Nephron progenitor cell (in vitro differentiated cells): ENCODE measurements at places on chromosomes 12 and 14.

GRCh38 chr12:74235342-74235741, 302.3 kb upstream of the ATXN7L3B start:
- no peak for DNase-seq
- H3K27ac ChIP-seq: no peak overlapping the region
- H3K36me3 ChIP-seq: no peaks in the 10 kb centered on the region
- H3K27me3 ChIP-seq: peaks cover 3% of the 10 kb centered on the region
- no peaks in the 10 kb centered on the region for H3K4me1 ChIP-seq
- H3K4me3 ChIP-seq: no peak overlapping the region

GRCh38 chr14:78448164-78449094, 278.3 kb downstream of the NRXN3 start:
- no peaks in the 10 kb centered on the region for H3K36me3 ChIP-seq
- no peak overlapping the region for H3K27ac ChIP-seq

DNA sequence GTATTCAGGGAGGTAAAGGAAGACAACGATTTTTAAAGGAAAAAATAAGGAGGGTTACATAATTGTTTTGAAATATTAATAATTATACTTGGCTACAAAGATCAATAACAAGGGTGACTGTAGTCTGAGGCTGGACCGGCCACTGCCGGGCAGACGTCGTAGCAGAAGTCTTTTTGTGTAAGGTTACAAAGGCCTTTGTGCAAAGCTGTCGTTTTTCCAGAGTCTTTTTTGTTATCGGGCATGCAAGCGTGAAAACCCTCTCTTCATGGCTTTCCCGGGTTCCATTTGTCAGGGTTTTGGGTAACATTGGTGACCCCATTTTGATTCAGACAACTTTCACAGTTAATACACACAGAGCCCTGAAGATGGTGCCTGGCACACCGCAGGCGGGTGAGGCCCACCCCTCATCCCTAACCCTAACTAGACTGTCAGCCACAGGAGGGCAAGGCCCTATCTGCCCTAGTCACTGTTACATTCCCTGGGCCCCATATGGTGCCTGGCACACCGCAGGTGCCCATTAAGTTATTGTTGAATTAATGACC, 31.3 kb downstream of the RILPL1 start:
- DNase-seq: no peak
- H3K36me3 ChIP-seq: peaks cover 72% of the 10 kb centered on the region
- no peaks in the 10 kb centered on the region for H3K27me3 ChIP-seq
- H3K4me1 ChIP-seq: no peaks in the 10 kb centered on the region

DNA sequence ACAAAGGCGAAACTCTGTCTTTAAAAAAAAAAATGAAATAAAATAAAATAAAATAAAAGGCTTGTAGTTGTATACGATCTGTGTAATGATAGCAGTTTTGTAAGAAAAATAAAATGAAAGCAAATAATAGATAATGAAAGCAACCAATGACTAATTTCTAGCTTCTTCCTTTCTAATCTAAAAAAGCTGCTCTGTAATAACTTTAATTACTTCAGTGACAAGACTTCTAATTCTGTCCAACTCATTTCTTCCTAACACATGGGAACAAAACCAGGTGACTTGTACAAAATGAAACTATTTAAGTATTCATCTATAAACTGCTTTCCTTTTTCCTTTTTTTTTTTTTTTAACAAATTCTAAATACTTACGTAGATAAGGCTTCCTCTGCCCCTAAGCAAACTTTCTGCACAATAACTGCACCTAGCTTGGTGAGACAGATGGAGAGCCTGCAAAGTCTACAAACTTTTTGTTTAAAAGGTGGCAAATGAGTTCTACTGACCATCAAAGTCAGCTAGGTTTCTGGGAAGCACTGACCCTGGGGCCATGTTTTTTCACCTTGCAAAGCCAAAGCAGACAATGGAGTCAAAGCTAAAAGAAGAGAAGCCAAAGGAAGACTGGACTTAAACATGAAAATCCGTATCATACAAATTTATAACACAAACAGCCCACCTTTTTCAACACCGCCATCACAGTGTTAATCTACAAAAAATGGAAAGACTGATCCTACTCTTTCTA, 28.2 kb downstream of the DENND5B start:
- H3K27ac ChIP-seq: peak overlapping the region; percentile 33
- no peak for DNase-seq
- no peaks in the 10 kb centered on the region for H3K27me3 ChIP-seq
- H3K4me1 ChIP-seq: peaks cover under 1% of the 10 kb centered on the region
- no peak overlapping the region for H3K4me3 ChIP-seq

- no peaks in the 10 kb centered on the region for H3K27me3 ChIP-seq
- H3K27ac ChIP-seq: no peak overlapping the region
- H3K36me3 ChIP-seq: peaks cover 6% of the 10 kb centered on the region
- no peak overlapping the region for H3K4me3 ChIP-seq
- no peaks in the 10 kb centered on the region for H3K4me1 ChIP-seq
Measured at GRCh38 chr14:47257013-47257412, 418.4 kb downstream of the MDGA2 start.

- H3K36me3 ChIP-seq: peaks cover 33% of the 10 kb centered on the region
- DNase-seq: no peak
Measured at GRCh38 chr12:62873116-62873825, 61.7 kb downstream of the PPM1H start.

DNA sequence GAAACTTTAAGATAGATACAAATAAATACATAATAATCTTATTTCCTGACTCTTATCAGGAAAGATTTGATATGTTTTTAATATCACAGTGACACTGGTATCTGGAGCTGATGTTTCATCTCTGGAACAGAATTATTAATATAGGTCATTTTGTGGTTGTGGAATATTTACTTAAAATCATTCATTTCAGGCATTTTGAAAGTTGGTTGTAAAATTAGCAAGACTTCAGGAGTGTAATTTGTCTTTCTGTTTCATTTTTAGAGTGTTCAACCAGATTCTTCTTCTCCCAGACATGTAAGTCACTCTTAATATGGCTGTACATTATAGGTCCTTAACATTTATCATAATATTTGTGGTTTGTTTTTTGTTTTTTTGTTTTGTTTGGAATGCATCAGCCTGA, 115.7 kb downstream of the PCNX1 start:
- H3K4me3 ChIP-seq: no peak overlapping the region
- no peak overlapping the region for H3K27ac ChIP-seq
- DNase-seq: no peak
- H3K4me1 ChIP-seq: no peaks in the 10 kb centered on the region
- no peaks in the 10 kb centered on the region for H3K27me3 ChIP-seq
- peaks cover 56% of the 10 kb centered on the region for H3K36me3 ChIP-seq

DNA sequence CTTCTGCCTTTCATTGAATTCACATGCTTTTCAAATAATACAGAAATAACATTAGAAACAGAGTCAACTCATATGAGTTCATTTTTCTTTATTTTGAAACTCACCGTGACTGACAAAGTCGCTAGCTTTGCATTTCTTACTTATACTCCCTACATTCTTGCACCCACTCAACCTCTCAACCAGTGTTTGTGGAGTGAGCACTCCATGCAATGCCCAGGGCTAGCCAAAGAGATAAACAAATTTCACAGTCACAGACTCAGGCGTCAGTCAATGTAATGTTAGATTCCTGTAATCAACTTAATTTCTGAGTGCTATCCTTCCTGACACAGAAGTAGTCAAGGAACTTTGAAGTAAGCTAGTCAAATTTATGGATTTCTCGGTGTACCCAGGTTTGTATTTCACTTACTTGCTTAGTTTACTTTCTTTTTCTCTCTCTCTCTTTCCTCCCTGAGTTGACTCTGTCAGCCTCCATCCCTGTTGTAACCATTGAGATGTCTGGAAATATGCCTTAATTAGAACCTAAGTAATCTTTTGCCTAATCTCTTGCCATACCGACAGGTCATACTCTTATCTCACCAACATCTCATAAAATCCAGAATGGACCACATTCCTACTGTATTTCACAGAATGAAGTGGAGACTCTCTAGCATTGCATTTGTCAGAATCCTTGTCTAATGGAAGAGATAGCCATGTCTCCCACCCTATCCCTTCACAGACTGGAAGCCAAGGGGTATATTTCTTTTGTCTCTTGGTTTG, 413.0 kb downstream of the AEBP2 start:
- no peak for DNase-seq
- peak overlapping the region; percentile 26 for H3K27ac ChIP-seq
- H3K4me3 ChIP-seq: no peak overlapping the region

DNA sequence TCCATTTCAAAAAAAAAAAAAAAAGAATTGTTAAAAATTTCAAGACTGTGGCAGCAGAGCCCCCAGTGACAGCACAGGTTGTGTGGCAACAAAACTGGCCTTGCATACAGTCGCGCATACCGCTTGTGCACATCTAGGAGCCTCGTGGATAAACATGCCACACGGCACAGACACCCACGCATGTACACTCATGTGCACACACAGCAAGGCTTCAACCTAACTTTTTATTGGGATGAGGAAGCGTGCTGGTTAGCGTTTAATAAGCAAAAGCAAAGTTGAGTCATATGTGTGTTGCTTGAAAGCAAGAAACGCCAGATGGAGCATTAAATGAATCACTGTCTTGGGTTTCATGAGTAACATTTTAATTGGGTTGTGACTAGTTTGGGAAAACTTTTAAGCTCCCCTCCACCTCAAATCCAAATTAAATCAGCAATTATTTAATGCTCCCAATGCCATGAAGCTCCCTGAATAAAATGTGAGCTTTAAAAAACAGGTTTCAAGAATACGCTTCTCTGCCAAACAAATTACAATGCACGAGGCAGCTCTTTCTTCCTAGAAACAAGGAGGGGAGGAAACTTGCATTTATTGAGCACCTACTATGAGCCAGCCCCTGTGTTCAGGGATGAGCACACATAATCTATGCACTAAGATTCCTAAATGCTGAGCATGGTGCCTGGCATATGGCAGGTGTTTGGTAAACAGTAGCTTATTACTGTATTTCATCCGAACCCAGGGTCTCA, 35.7 kb upstream of the EML1 start:
- no peaks in the 10 kb centered on the region for H3K36me3 ChIP-seq
- peaks cover 49% of the 10 kb centered on the region for H3K4me1 ChIP-seq
- no peak overlapping the region for H3K27ac ChIP-seq
- H3K4me3 ChIP-seq: no peak overlapping the region
- DNase-seq: no peak
- peaks cover 12% of the 10 kb centered on the region for H3K27me3 ChIP-seq

- no peak for DNase-seq
- H3K27me3 ChIP-seq: peaks cover 39% of the 10 kb centered on the region
- H3K4me1 ChIP-seq: peaks cover 16% of the 10 kb centered on the region
- H3K4me3 ChIP-seq: no peak overlapping the region
- peaks cover 4% of the 10 kb centered on the region for H3K36me3 ChIP-seq
- no peak overlapping the region for H3K27ac ChIP-seq
Measured at GRCh38 chr12:2588345-2588744, 206.4 kb upstream of the FKBP4 start.

DNA sequence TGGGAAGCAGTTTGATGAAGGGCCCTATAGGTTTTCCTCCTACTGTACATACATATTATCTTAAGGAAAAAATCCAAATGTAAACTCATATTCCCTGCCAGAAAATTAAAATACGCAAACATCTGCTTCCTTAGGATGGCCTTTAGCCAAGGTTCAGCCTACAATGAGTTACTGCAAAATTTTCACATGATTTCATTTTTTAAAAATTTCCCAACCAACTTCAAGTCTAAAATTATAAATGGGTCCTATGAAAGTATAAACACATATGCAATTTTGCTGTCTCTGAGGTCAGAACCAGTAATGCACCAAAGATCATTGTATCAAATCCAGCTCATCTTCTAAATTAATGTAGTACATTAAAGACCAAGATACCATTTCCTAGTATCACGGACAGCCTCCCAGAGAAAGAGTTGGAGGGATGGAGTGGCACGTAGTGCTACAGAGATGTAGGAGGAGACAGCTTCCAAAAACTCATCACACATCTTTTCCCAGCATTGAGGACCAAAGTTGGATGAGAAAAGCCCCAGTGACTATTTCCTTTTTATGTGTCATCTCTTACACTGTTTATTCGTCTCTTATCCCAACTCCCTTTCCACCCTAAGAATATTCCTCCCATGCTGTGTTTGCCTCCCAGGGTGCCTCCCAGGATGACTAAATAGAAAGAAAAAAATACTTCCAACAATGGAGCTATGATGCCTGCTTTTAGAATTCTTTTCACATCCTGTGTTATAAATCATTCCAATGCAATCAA, 92.3 kb upstream of the SLCO1C1 start:
- H3K27ac ChIP-seq: no peak overlapping the region
- no peak for DNase-seq
- no peaks in the 10 kb centered on the region for H3K27me3 ChIP-seq
- no peaks in the 10 kb centered on the region for H3K36me3 ChIP-seq

DNA sequence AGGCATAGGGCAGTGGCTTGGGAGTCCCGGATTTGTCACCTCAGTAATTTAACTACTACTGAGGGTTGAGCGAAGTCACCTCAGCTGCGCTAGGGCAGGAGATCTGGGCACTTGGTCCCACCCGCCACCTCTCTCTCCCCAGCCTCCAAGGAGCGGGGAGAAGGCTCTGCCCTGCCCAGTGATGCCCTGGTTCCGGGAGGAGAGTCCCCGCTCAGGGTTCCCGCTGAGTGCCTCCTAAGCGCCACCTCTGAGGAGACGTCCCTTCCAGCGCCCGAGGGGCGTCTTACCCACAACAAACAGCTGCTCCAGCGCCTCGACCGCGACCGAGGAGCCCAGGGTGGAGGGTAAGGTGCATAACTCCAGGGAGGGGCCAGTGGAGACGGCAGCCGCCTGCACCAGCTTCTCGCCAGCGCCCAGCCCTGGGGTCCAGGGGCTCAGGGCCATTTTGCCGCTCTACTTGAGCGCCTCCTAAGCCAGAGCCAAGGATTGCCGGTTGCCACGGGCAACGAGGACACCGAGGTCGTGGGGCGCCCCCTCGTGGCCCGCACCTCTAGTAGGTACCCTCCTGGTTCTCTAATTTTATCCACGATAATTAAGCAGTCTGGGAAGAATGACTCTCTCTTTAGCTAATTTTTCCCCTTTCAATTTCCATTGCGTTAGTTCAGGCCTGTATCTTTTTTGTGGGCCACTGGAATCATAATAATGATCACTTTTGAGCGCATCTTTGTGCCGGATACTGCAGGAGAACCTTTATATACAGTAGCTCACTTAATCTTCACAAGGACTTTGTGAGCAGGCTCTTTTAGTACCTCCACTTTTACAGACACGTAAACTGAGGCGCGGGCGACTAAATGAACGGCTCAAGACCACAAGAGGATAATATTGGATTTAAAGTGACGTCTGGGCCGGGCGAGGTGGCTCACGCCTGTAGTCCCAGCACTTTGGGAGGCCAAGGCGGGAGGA, at the start of gene CCDC175:
TSS of gene CCDC175 (minus strand) at position 481 of the 963 bp plus-strand sequence. CDS start at position 444, 37 bp downstream.
- H3K4me1 ChIP-seq: no peaks in the 10 kb centered on the region
- peak; percentile 97 for DNase-seq
- H3K36me3 ChIP-seq: no peaks in the 10 kb centered on the region

- peaks cover 17% of the 10 kb centered on the region for H3K4me1 ChIP-seq
- no peak for DNase-seq
- peaks cover 5% of the 10 kb centered on the region for H3K27me3 ChIP-seq
- no peak overlapping the region for H3K4me3 ChIP-seq
- peaks cover 5% of the 10 kb centered on the region for H3K36me3 ChIP-seq
- no peak overlapping the region for H3K27ac ChIP-seq
Measured at GRCh38 chr12:105477873-105478272, 147.4 kb downstream of the C12orf75 start.

DNA sequence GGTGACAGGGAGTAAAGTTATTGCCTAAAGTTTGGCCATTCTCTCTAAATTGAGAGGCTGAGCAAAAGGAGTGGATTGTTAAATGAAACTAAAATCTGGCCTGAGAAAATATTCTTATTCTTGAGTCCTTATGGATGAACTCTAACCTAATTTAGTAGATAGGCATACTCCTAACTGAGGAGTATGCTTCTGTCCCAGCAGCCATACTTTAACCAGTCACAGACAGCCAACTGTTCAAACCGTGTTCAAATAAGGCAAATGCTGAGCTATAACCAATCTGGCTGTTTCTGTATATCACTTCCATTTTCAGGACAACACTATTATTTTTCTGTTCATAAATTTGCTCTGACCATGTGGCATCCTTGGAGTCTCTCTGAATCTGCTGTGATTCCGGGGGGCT, 75.9 kb upstream of the RERGL start:
- peaks cover 6% of the 10 kb centered on the region for H3K4me1 ChIP-seq
- no peaks in the 10 kb centered on the region for H3K36me3 ChIP-seq
- H3K4me3 ChIP-seq: no peak overlapping the region
